Chondrocyte (in vitro differentiated cells): ENCODE measurements at places on chromosomes 3 and 15. TPM values are rescaled to one million over a fixed set of nuclear protein-coding genes. Genes with fewer than 3 reads are reported as not detected.

DNA sequence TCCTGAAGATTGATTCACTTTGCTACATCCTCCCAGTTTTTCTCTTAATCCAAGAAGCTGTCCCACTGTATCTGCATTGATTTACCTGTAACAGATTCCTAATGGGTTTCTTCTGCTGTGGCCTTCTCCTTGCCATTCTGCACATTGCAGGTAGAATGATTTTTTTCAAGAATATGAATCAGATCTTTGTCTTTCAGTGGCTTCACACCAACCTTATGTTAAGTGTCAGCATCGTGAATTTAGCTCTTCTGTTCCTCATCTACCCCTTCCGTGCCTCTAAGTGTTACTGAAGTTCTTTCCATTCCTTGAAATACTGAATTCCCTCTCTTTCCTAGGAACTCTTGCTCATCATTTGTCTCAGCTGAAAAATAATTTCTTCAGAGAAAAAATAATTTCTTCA lies 7.5 kb downstream of the SENP5 start:
- H3K36me3 ChIP-seq = no peaks in the 10 kb centered on the region
- no peak overlapping the region for H3K27ac ChIP-seq
- DNase-seq = no peak
- peaks cover 32% of the 10 kb centered on the region for H3K4me1 ChIP-seq
- no peak overlapping the region for H3K4me3 ChIP-seq

DNA sequence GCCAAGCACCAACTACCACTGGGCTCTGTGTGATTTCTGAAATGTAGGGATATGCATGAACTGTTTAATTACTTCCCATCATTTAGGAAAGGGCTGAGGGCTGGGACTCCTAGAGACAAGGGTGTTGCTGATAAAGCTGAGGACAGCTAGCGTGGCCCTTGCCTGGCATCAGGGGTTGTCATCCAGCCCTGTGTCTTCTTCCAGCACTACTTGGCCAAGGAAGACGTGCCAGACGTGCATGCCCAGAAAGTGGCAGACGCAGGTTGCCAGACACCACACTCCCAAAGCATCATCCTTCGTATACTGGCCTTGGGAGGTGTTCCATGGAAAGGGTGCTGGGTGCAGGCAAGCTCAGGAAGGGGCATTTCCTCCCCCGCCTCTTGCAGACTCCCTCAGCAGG lies 64.8 kb downstream of the LRIG1 start:
- H3K27me3 ChIP-seq = no peaks in the 10 kb centered on the region
- H3K4me1 ChIP-seq = peaks cover 65% of the 10 kb centered on the region
- no peak overlapping the region for H3K4me3 ChIP-seq
- DNase-seq = no peak

GRCh38 chr3:45088543-45089358 lies 57.4 kb downstream of the CDCP1 start:
- H3K27me3 ChIP-seq = peaks cover 2% of the 10 kb centered on the region
- peaks cover 43% of the 10 kb centered on the region for H3K4me1 ChIP-seq
- no peak overlapping the region for H3K27ac ChIP-seq
- no peak overlapping the region for H3K4me3 ChIP-seq
- no peaks in the 10 kb centered on the region for H3K36me3 ChIP-seq

GRCh38 chr15:60590935-60591495 lies 112.1 kb upstream of the ICE2 start:
- no peaks in the 10 kb centered on the region for H3K36me3 ChIP-seq
- no peak overlapping the region for H3K27ac ChIP-seq
- DNase-seq = peak; percentile 92
- peaks cover 21% of the 10 kb centered on the region for H3K27me3 ChIP-seq
- peaks cover 17% of the 10 kb centered on the region for H3K4me1 ChIP-seq

Gene GP5
- 0.28 TPM in 1 of 3 replicates, not detected in the others for total RNA-seq

- no peak for DNase-seq
- H3K27ac ChIP-seq = no peak overlapping the region
- H3K4me1 ChIP-seq = peaks cover 41% of the 10 kb centered on the region
- no peaks in the 10 kb centered on the region for H3K27me3 ChIP-seq
- no peak overlapping the region for H3K4me3 ChIP-seq
- H3K36me3 ChIP-seq = peaks cover 7% of the 10 kb centered on the region
These were observed 39.5 kb downstream of the GOLGA6A start for GRCh38 chr15:74042603-74043424.

Gene TLR9
- total RNA-seq = 0.12 TPM in 1 of 3 replicates, not detected in the others

- H3K36me3 ChIP-seq = peaks cover 3% of the 10 kb centered on the region
- H3K27me3 ChIP-seq = no peaks in the 10 kb centered on the region
- peaks cover 15% of the 10 kb centered on the region for H3K4me1 ChIP-seq
These were observed 16.5 kb downstream of the SPICE1 start for GRCh38 chr3:113498221-113499005.

GRCh38 chr3:1131166-1131565 lies 38.3 kb downstream of the CNTN6 start:
- no peaks in the 10 kb centered on the region for H3K27me3 ChIP-seq
- no peak overlapping the region for H3K4me3 ChIP-seq
- H3K4me1 ChIP-seq = peaks cover 12% of the 10 kb centered on the region
- no peak overlapping the region for H3K27ac ChIP-seq
- DNase-seq = no peak

DNA sequence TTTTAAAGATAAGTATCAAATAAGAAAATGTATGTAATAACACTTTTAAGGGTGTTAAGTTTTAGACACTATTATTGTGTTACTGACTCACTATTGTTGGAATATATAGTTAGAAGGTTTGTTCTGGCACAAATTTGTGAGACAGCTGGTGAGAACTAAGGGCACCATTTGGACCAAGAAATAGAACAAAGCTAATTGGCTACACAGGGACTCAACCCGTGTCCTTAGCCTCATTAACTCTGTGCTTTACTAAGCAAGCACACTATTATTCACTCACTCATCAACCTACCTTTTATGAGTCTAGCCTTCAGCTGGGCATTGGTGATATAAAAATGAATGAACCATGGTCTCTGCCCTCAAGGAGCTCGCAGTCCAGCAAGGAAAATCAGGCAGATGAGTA lies 4.1 kb upstream of the UNC13C start:
- no peak overlapping the region for H3K27ac ChIP-seq
- no peaks in the 10 kb centered on the region for H3K36me3 ChIP-seq
- DNase-seq = no peak
- peaks cover 11% of the 10 kb centered on the region for H3K4me1 ChIP-seq
- H3K4me3 ChIP-seq = no peak overlapping the region
